Heart right ventricle (tissue), 16 donors: ENCODE measurements at places on chromosomes 6 and 20. TPM values are rescaled to one million over a fixed set of nuclear protein-coding genes. Genes with fewer than 3 reads are reported as not detected.
A peak's percentile ranks its signal among the peaks of the same experiment; 100 is the strongest.

DNA sequence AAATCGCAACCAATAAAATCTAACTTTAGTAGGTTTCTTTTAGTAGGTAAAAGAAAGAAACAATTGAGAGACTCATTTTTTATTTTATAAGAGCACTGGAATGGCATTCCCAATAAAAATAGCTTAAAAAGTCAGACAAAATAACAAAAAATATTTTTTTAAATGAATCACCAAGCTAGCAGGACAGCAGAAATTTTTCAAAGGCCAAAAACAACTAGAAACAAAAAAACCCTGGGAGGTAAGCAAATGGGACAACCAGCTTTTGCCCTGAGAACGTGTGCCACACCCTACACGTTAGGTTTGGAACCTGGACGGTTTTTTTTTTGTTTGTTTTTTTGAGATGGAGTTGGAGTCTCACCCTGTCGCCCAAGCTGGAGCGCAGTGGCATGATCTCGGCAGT lies 19.6 kb downstream of the GPLD1 start:
- DNase-seq = no peak

- DNase-seq = no peak
These were observed 16.4 kb upstream of the CYP24A1 start for GRCh38 chr20:54190217-54190616.

- no peak for DNase-seq
These were observed 29.5 kb downstream of the KIF25 start for GRCh38 chr6:168026925-168027324.

DNA sequence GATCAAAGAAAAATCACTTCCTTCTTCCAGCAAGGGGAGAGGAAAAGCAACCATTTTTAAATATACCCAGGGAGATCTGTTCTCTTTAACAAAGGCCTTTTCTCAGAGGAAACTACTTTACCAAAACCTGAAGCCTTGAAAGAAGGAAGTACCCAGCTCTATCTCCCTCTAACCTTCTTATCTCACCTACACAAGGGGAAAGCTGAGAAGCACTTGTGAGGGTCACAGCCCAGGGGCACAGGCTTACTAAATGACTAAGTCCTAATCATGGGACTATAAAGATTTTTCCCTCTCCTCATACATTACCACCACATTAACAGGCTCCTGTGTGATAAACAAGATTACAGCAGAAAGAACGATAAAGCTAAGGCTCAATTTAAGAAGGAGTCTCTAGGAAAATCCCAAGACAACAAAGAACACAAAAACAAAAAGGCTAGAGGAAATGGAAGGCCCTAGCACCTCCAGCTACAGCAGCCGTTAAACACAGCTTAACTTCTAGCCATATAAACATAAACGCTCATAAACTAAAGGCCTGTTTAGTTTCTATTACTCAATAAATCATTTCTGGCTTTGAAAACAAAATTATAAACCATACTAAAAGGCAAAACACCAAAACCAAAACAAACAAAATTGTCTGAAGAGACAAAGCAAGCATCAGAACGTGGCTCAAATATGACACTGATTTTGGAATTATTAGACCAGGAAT lies 284.9 kb upstream of the ECI2 start:
- no peak for DNase-seq

PHACTR3 gene
- 7.1 TPM for polyA plus RNA-seq

DNA sequence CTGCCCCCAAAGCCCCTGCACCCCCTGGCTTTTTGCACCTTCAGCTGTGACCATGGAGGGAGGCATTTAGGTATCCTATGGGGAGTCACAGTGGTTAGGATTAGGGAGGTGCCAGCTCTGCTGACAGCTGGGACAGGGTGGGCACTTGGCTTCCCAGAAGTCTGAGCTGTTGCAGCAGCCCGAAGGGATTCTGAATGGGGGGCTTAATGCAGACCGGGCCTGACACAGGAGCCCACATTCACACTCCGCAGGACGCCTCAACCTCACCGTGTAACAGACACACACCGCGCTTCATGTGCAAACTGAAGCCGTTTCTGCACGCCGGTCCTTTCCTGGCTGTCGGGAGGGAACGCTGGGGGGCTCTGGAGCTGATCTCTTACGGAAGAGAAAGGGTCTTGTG lies 1.9 kb downstream of the EBF4 start:
- DNase-seq = no peak

OR11A1 gene
- not detected for polyA plus RNA-seq

DNA sequence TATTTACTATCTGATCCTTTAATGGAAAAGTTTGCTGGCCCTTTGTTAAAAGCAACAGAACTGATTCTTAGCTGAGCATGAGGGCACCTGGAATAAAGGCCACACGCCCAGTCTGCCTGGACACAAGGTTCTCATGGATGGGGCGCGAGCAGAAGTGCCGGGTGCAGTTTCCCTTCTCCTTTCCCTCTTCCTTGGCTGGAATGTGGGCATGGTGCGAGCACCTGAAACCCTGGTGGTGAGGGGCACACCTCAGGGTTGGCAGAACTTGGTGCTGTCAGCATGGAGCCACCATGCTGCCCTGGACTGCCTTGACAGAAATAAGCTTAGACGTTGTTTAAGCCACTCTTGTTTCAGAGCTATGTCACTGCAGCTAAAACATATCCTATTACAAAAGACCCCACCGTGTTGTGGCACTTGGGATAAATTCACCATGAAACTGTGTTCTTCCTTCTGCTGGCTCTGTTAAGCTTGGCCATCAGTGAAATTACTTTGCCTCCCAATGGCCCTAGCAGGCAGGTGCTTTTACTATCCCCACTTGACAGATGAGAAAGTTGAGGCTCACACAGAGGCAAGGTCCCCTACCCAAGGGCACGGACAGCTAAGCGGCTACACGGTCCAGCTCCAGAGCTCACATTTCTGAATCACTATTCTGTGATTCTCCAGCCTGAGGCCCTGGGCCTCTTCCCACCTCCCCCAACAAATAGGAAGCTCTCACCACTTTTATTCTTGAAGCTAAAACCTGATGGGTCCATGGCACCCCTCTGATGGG lies 115.9 kb downstream of the PREX1 start:
- DNase-seq = no peak

GRCh38 chr6:36177166-36177565 lies 19.4 kb upstream of the BRPF3 start:
- DNase-seq = no peak

EEF1A2 gene
- 881 TPM for polyA plus RNA-seq

GRCh38 chr6:3919849-3920248 lies 70.7 kb downstream of the FAM50B start:
- no peak for DNase-seq

PPP1R14C gene
- polyA plus RNA-seq = 41.9 TPM

- no peak for DNase-seq
These were observed 10.2 kb downstream of the SENP6 start for GRCh38 chr6:75611702-75612375.

DNA sequence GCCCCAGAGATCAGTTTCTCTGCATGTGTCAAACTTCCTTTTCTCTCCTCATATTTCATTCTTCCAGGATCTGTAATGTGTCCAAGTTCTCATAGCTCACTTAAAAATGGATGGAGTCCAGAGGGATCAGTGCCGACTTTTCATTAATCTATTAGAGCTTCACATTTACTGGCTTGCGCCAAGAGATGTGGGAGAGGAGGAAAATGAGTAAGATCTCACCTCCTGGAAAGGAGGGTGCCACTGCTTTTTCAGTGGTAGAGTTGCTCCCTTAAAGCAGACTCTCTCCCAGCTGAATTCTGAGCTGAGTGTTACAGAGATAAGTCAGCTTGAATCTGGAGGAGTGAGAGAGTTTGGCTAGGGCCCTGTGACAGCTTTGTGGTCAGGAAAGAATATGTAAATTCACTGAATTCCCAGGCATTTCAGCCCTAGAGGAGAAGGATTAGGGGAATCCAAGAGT lies 175.9 kb downstream of the SOX4 start:
- no peak for DNase-seq

- DNase-seq = no peak
These were observed 81.8 kb downstream of the NFATC2 start for GRCh38 chr20:51460569-51461265.

GRCh38 chr20:35344354-35344837 lies 52.2 kb upstream of the FAM83C start:
- peak; percentile 56 for DNase-seq

- no peak for DNase-seq
These were observed 238.0 kb upstream of the MAN1A1 start for GRCh38 chr6:119587537-119587936.

- no peak for DNase-seq
These were observed 40.2 kb downstream of the INSM1 start for GRCh38 chr20:20407891-20408805.

- peak; percentile 2 for DNase-seq
These were observed 29.9 kb downstream of the RAB44 start for GRCh38 chr6:36727505-36728021.

- no peak for DNase-seq
These were observed 12.9 kb downstream of the BANF2 start for GRCh38 chr20:17712708-17713107.

GRCh38 chr6:135675862-135676261 lies 175.6 kb upstream of the PDE7B start:
- DNase-seq = no peak

SCRT2 gene
- not detected for polyA plus RNA-seq

ZNF318 gene
- 13.8 TPM for polyA plus RNA-seq

GHRH gene
- polyA plus RNA-seq = 1.8 TPM

DNA sequence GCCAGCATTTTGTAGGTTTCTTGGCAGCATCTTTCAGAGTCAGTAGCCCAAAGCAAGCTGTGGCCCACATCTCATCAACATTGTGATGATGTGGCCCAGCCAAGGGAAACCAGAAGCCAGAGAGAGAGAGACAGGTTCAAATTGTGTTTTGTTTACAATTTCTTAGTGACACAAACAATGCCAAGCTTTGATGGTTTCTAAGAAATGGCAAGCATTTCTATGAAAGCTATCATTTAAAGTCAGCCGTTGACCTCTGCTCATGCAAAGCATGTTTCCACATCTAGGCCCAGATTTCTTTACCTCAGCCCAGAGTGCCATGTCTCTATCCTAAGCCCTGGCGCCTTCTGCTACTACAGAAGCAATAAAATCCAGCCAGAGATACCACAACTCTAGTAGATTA lies 32.9 kb downstream of the GCM1 start:
- DNase-seq = no peak

GRCh38 chr6:124536842-124537191 lies 425.4 kb upstream of the RNF217 start:
- no peak for DNase-seq

GRCh38 chr6:10643201-10643651 lies 51.2 kb downstream of the C6orf52 start:
- DNase-seq = no peak

SPEF1 gene
- 0.29 TPM for polyA plus RNA-seq

DNA sequence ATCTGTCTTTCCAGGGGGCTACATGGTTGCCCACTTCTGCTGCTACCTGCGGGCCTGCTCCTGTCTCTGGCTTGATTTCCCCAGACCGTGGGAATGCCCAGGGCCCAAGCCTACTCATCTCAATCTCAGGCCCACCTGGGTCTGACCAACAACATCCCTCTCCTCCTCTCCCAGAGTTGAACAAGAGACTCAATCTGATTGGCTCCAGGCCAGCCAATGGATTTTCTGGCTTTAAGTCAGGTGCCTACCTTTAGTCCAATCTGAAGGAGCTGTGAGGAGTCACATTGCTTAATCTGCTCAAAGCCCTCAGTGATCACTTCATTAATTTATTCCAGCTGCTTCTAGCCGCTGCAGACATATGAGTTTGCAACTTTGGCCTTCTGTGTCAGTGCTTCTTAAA lies 162.4 kb upstream of the KCNG1 start:
- no peak for DNase-seq

LPIN3 gene
- 45.5 TPM for polyA plus RNA-seq

- no peak for DNase-seq
These were observed 31.4 kb downstream of the B4GALT5 start for GRCh38 chr20:49682278-49682677.

DNA sequence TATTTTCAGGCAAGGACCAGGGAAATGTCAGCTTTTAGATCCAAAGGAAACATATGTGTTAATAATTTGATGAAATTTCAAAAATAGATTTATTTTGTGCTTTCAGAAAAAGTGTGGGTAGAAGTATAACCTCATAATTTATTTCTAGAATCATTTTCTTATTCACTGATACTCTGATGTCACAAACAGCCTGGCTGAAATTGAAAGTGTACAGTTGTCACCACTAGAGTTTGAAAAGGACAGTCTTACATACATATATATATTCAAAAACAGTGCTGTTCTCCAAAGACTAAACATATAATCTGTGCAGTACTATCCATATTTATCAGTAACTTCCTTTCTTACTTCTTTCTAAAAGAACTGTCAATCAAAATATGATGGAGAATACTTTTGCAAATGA lies 254.4 kb upstream of the KCNQ5 start:
- DNase-seq = no peak

- DNase-seq = no peak
These were observed 25.9 kb downstream of the NUDT3 start for GRCh38 chr6:34366639-34366921.

- DNase-seq = no peak
These were observed 26.8 kb downstream of the HS3ST5 start for GRCh38 chr6:114315831-114316595.

- no peak for DNase-seq
These were observed 278.8 kb upstream of the IMPG1 start for GRCh38 chr6:76351275-76351674.

BTNL2 gene
- polyA plus RNA-seq = not detected

- no peak for DNase-seq
These were observed 263.3 kb downstream of the SOX4 start for GRCh38 chr6:21856844-21857243.

GRCh38 chr20:33009214-33010132 lies 2.0 kb downstream of the BPIFB2 start:
- no peak for DNase-seq

DNA sequence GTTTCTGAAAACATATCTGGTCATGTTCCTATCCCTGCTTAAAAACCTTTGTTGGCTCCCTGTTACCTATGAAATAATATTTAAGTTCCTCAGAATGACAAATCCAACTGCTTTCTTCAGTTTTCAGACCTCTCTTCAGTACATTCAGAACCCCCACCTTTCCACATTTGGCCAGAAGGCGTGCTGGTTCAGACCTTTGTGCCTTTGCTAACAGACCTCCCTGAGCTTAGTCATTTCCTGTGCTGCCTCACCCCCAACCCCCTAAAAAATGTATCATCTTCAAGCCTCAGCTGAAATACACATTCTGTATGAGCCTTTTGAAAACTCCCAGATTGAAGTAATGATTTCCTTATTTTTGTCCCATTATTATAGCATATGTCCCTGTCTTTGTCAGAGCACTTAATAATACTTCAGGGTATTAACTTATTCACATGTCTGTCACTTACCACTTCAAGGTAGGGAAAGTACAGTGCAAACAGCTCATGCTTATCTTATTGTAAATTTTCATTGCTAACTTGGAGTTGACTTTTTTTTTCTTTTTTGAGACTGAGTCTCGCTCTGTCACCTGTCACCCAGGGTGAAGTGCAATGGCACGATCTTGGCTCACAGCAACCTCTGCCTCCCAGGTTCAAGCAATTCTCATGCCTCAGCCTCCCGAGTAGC lies 19.7 kb downstream of the FAM217A start:
- no peak for DNase-seq

- DNase-seq = no peak
These were observed 22.0 kb upstream of the RIPK1 start for GRCh38 chr6:3046295-3046694.

- DNase-seq = no peak
These were observed 37.6 kb upstream of the PTPRK start for GRCh38 chr6:128558021-128558420.
